Ovary (tissue), 10 donors: ENCODE measurements at places on chromosomes 2 and 18. TPM values are rescaled to one million over a fixed set of nuclear protein-coding genes. Genes with fewer than 3 reads are reported as not detected.

DNA sequence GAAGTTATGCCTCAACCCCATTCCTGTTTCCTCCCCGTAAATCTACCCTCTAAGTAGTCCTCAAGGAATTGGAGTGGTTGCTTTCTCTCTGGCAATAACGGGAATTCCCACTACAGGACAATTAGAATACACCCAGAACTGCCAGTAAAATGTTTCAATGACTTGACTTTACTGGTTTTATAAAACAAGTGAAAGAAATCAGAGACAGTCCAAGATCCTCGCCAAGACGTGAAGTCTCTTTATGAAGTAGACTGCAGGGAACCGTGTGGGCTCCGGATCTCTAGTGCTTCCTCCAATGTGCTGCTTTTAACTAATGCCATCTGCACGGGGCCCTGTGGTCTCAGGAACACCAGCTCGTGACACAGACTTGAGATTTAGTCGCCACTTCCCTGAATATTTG lies 101.4 kb downstream of the CPO start:
- no peaks in the 10 kb centered on the region for H3K27me3 ChIP-seq
- H3K4me3 ChIP-seq = no peak overlapping the region
- H3K4me1 ChIP-seq = no peaks in the 10 kb centered on the region
- H3K36me3 ChIP-seq = no peaks in the 10 kb centered on the region
- H3K27ac ChIP-seq = no peak overlapping the region

GRCh38 chr2:209584915-209585314 lies 161.1 kb downstream of the MAP2 start:
- no peak overlapping the region for H3K27ac ChIP-seq
- no peaks in the 10 kb centered on the region for H3K27me3 ChIP-seq
- H3K36me3 ChIP-seq = no peaks in the 10 kb centered on the region
- no peaks in the 10 kb centered on the region for H3K4me1 ChIP-seq
- DNase-seq = no peak

FEV gene
- 0.11 TPM for total RNA-seq

DNA sequence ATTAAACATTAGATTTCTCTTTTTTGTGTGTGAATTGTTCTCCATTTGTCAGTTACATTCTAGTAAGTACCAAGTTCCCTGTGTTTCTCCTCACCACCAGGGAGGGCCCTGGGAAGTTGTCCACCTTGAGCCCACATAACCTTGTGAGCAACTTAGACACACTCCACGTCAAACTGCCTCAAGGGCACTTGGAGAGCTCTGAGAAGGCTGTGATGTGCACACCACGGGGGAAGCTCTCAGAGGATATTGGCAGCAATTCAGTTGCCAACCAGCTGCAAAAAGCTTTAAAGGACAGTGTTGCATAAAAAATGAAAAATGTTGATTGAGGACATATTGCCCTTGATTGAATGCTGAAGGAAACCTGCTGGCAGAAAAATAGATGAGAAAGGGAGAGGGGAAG lies 743.6 kb downstream of the RNF144A start:
- H3K27ac ChIP-seq = no peak overlapping the region
- H3K36me3 ChIP-seq = no peaks in the 10 kb centered on the region
- no peaks in the 10 kb centered on the region for H3K4me1 ChIP-seq
- no peaks in the 10 kb centered on the region for H3K27me3 ChIP-seq

DNA sequence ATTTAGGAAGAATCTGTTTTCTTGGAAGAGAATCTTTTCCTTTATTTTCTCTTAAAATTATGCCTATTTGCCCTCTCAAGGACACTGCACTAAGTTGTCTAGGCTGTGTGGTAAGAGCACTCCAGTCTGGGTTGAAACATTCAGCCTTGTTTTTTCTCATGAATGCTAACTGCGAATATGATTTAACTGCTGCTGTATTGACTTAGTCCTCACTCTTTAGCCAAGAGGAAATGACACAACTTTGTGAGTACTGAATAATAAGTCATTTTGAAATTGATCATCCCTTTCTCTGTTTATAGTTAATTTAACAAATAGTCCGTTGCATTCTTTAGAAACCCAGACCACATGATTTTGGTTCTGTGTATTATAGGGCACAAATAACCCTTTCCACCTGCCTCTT lies 4.5 kb upstream of the RND3 start:
- H3K4me3 ChIP-seq = no peak overlapping the region
- H3K27me3 ChIP-seq = no peaks in the 10 kb centered on the region
- no peaks in the 10 kb centered on the region for H3K4me1 ChIP-seq

GRCh38 chr2:14516844-14517243 lies 115.7 kb upstream of the LRATD1 start:
- no peak overlapping the region for H3K4me3 ChIP-seq
- DNase-seq = no peak
- H3K27me3 ChIP-seq = no peaks in the 10 kb centered on the region
- H3K27ac ChIP-seq = no peak overlapping the region

ARHGAP15 gene
- total RNA-seq = 5.9 TPM

- no peaks in the 10 kb centered on the region for H3K27me3 ChIP-seq
- peak overlapping the region; percentile 50 for H3K27ac ChIP-seq
- H3K4me3 ChIP-seq = peak overlapping the region; percentile 41
- H3K36me3 ChIP-seq = no peaks in the 10 kb centered on the region
- peaks cover 4% of the 10 kb centered on the region for H3K4me1 ChIP-seq
- peak; percentile 24 for DNase-seq
Observed at GRCh38 chr2:179860255-179861026, 971 bp downstream of the ZNF385B start.

DNA sequence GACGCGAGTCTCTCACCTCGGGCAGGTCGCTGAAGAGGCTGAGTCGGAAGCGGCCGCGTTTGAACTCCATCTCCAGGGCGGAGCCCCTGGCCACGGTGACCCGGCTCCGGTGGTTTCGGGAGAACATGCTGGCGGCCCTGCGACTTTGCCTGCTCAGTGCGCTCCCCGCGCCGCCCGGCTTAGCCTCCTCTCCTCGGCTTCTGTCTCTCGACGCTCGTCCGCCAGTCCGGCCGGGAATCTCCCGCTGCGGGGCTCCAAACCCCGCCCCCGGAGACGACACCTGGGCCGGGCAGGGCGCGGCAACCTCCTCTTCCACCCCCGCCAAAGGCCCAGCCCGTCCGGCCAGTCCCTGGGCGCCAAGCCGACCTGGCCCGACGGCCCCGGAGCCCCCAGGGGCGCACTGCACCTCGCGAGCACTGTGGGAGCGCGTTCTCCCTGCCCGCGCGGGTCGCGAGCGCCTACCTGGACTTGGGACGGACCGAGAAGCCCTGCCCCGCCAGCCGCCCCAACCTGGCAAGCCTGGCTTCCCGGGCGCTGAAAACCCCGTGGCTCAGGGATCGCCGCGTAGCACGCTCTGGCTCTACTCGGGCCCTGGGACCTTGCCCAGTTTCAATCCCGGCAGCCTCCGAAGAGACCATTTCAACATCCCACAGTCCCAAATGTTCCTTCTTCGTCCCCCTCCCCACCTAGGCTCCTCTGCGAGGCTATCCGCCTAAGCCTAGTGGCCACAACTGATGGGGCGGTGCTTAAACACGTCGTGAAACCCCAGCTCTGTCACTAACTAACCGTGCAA lies at the start of gene RTKN:
TSS of gene RTKN (minus strand) at position 248 of the 793 bp plus-strand sequence. CDS start at position 127, 121 bp downstream.
- peak; percentile 56 for DNase-seq
- H3K27me3 ChIP-seq = no peaks in the 10 kb centered on the region
- peak within 1 kb of the TSS; percentile 32 for H3K4me3 ChIP-seq
- H3K4me1 ChIP-seq = peaks cover 7% of the 10 kb centered on the region

GRCh38 chr2:176514276-176514675 lies 245.0 kb downstream of the MTX2 start:
- no peak for DNase-seq
- H3K4me1 ChIP-seq = no peaks in the 10 kb centered on the region
- no peak overlapping the region for H3K4me3 ChIP-seq
- no peaks in the 10 kb centered on the region for H3K36me3 ChIP-seq

GRCh38 chr2:236712304-236712703 lies 142.7 kb downstream of the ACKR3 start:
- H3K27ac ChIP-seq = no peak overlapping the region
- no peaks in the 10 kb centered on the region for H3K27me3 ChIP-seq
- no peak for DNase-seq
- no peaks in the 10 kb centered on the region for H3K36me3 ChIP-seq
- no peak overlapping the region for H3K4me3 ChIP-seq

DNA sequence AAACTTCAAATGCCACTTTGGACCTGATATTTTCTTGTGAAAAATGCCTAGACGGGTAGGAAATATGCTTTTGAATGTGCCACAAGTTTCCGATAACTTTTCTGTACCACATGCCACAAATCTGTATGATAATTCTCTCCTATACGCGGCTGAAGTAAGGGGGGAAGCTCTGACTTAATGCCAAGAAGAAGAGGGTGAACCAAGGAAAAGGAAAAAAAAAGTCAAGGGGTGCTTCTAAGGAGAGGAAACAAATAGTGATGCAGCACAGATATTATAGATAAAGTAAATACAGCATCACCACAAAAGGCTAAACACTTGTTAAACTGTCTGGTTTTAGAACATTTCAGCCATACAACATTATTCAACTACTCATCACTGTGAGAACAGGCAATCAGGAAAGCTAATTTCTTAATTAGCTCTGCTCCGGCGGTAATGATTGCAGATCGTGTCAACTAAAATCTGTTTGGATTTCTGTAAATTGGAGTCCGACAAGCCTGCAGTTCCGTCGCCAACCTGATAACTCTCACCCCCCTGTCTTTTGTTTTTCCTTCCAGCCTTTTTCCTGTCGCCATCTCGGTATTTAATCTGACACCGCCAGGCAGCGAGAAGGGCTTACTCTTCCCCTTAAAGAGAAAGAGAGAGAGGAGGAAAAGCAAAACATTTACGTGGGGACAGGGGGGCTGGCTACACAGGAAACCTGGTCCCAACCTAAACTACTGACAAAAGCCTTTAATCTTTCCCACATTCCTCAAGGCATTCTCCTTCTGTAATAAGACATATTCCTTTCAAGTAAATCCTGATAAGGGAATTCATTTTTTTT lies 67.5 kb downstream of the ZEB2 start:
- no peaks in the 10 kb centered on the region for H3K27me3 ChIP-seq
- no peak overlapping the region for H3K27ac ChIP-seq
- H3K4me1 ChIP-seq = peaks cover 17% of the 10 kb centered on the region
- H3K36me3 ChIP-seq = no peaks in the 10 kb centered on the region
- peak overlapping the region; percentile 5 for H3K4me3 ChIP-seq

DNA sequence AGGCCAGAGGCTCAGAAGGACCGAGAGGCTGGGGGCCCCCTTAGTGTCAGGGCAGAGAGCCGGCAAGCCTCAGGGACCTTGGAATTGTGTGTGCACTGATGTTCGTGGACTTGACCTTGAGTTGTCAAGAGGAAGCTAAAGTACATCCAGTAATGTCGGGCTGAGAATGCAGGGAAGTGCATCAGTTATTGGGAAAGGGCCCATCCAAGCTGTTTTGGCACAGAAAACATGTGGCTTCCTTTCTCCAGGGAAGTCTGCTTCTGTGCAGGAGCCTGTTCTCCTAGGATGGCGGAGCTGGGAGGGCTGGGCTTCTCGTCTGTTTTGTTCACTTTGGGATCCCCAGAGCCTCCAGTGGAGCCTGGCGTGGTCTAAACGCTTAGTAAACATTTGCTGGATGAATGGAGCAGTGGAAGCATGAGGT lies 23.7 kb downstream of the ATOH8 start:
- no peaks in the 10 kb centered on the region for H3K27me3 ChIP-seq
- H3K4me3 ChIP-seq = no peak overlapping the region
- H3K27ac ChIP-seq = peak overlapping the region; percentile 4
- no peaks in the 10 kb centered on the region for H3K36me3 ChIP-seq

- no peak overlapping the region for H3K27ac ChIP-seq
- H3K36me3 ChIP-seq = no peaks in the 10 kb centered on the region
- no peak for DNase-seq
- no peaks in the 10 kb centered on the region for H3K4me1 ChIP-seq
- H3K4me3 ChIP-seq = no peak overlapping the region
- H3K27me3 ChIP-seq = no peaks in the 10 kb centered on the region
Observed at GRCh38 chr2:753123-753522, 75.9 kb upstream of the TMEM18 start.

PTPN18 gene
- total RNA-seq = 29.4 TPM

DNA sequence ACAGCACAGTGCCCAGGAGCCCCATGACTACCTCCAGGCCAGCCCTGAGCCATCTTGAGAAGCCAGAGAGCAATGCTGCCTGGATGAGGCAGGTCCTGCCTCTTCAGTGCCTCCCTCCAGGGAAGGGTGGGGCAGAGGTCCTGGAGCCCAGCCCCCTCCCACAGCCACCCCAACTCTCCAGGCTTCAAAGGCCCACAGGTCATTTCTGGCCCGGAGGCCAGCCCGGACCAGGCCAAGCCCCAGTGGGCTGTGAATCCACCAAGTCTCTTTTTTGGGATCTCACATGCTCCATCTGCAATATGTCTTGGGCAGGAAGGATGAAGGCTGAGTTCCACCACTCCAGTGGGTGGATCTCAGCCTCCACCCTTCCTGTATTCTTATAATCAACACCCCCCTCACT lies 36.7 kb downstream of the SDC1 start:
- H3K27ac ChIP-seq = no peak overlapping the region
- H3K4me3 ChIP-seq = no peak overlapping the region
- H3K27me3 ChIP-seq = no peaks in the 10 kb centered on the region
- no peaks in the 10 kb centered on the region for H3K4me1 ChIP-seq
- no peaks in the 10 kb centered on the region for H3K36me3 ChIP-seq

DNA sequence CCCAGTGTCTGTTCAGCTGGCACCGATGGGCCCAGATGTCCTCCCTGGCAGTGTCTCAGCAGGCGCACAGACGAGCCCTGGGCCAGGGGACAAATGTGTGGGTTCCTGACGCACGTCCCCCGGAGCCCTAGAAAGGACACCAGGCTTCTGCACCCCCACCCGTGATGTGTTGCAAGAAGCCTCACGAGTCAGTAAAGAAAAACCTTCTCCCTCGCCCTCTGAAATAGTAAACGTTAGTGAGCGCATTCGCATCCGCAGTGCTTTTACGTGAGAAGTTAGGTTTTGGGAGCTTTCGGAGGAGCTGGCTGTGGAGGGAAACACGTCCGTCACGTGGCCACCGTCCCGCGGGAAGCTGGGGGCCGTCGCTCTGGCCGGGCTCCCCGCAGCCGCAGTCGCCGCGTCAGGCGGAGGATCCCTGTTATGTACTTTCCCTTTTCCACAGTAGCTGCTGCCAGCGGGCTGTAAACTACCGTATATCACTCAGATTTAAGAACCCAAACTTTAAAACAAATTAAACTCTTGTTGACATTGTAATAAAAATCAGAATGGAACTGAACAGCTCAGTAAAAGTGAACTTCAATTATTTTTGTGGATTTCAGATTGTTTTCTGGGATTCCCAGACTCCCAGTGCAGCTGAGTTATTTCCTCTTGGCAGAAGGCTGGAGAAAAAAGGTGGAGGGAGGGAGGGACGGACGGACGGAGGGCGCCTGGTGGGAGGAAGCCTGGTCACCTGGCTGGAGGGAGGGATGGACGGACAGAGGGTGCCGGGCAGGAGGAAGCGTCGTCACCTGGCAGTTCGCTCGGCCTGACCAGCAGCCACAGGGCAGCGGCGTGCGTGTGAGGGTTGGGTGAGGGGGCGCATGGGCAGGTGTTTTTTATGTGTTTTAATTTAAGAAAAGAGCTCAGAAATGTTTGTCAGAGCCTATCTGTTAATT lies 112.1 kb downstream of the NFATC1 start:
- peaks cover 12% of the 10 kb centered on the region for H3K4me1 ChIP-seq
- DNase-seq = peak; percentile 87
- peak overlapping the region; percentile 77 for H3K27ac ChIP-seq
- no peaks in the 10 kb centered on the region for H3K27me3 ChIP-seq
- no peaks in the 10 kb centered on the region for H3K36me3 ChIP-seq

- no peak overlapping the region for H3K27ac ChIP-seq
- no peaks in the 10 kb centered on the region for H3K4me1 ChIP-seq
- H3K27me3 ChIP-seq = no peaks in the 10 kb centered on the region
- H3K4me3 ChIP-seq = no peak overlapping the region
- no peak for DNase-seq
Observed at GRCh38 chr2:119482481-119483394, 41.5 kb downstream of the SCTR start.

GRCh38 chr2:101762451-101763171 lies 65.1 kb downstream of the MAP4K4 start:
- no peak for DNase-seq
- H3K4me3 ChIP-seq = no peak overlapping the region
